ENCODE measurements at places on chromosomes 5 and 9.

- no peak for DNase-seq
Measured at GRCh38 chr5:175281257-175281656, 162.7 kb downstream of the DRD1 start.

DNA sequence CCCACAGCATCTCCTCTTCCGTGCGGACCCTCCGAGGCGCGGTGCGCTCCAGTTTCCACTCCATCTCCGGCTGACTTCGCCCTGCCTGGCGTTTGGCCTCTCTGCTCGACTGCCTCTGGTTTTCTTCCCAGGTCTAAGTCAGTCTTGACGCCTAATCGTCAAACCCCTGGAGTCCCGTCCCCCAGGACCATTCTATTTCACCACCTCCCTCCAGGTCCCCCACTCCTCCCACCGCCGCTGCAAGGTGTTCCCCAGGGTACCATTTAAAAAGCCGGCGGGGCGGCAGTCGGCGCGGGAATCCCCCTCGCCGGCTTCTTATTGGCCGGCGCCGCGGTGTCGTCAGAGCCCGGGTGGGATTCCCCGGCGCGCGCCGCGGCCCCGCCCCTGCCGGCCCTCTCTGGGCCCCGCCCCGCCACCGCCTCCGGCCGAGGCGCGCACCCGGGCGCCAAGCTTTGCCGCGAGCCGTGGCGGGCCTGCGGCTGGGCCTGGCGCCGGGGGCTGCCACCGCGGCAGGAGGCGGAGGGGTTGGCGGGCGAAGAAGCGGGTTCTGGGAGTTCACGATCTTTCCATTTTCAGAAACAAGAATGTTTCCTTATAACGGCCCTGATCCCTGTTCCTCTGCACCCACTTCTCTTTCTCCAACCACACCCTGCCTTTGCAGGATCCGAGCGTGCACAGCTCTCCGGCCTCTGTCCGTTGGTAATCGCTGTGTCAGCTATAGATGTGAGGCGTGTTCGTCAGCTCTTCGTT, at the start of gene CDC20B:
Gene CDC20B (minus strand): TSS at position 241 of the 750 bp plus-strand sequence. CDS start 177 bp downstream, at position 64.
- DNase-seq: peak; percentile 77

DNA sequence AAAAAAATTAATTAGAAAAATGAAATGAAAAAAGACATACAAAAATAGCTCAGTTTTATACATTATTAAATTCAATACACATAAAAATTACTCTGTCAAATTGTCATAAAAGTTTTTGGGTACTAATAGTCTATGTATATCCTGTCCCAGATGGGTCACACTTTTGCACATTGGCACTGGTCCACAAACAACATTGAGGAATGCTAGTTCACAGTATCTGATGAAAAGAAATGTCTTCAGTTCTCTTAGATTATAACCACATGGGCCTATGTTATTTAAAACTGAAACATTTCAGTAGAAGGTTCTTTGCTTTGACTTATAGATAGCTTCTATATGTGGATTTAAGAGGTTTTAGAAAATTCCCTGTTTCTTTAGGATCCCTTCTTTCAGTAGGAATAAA, 39.8 kb downstream of the LNPEP start:
- no peak for DNase-seq

GRCh38 chr5:567664-568060, 43.4 kb upstream of the SLC9A3 start:
- no peak for DNase-seq

DNA sequence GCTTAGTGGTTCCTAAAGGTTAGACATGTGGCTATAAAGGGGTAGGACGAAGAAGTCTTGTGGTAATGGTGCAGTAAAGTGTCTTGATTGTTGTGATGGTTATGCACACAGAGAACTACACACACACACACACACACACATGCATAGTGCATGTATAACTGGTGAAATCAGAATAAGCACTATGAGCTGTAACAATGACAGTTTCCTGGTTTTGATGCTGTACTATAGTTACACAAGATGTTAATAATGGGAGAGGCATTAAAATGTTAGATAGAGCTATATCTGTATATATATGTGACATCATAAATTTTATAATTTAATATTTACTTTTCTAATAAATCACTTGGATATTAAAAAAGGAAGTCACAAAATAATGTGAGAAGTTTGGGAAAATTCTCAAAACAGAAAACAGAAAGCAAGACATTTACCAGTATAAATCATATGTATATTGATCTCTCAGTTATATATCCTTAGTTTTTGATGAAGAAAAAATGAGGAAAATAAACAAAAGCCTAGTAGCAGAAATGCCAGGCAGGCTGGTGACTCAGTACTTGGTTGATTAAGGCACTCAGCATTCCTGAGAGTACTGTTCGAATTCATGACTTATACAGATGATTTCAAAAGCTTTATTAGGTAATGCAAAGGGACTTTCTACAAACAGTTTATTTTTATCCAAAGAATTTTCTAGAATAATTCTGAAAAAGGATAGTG, 350.5 kb upstream of the DAB2 start:
- DNase-seq: no peak

- no peak for DNase-seq
Measured at GRCh38 chr9:22056402-22056801, 47.3 kb upstream of the CDKN2B start.

GRCh38 chr5:120446068-120446492, 18.0 kb upstream of the PRR16 start:
- no peak for DNase-seq

GRCh38 chr9:107180206-107180605, 102.9 kb upstream of the RAD23B start:
- DNase-seq: no peak

- no peak for DNase-seq
Measured at GRCh38 chr9:115141612-115142011, 23.7 kb upstream of the TNC start.

DNA sequence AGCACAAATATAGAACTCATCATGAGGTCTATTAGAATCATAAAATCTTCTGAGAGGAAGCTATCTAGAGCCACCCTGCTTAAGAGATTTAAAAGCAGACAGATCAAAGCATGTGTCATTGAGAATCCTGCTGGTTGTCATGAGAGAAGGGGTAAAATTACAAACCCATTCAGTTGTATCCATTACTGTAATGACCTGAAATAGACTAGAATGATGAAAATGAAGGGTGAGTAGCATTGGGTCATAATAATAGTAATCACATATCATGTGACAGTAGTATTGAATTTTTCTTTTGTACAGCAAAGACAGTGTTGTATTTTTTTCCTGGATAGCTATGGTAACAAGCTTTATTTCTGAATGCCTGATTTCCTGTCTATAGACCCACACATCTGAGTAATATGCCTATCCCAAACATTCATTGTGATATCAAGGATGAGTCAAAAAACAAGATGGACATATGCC, 149.0 kb downstream of the PDE4D start:
- no peak for DNase-seq

- DNase-seq: no peak
Measured at GRCh38 chr5:15282611-15283010, 217.4 kb upstream of the FBXL7 start.

DNA sequence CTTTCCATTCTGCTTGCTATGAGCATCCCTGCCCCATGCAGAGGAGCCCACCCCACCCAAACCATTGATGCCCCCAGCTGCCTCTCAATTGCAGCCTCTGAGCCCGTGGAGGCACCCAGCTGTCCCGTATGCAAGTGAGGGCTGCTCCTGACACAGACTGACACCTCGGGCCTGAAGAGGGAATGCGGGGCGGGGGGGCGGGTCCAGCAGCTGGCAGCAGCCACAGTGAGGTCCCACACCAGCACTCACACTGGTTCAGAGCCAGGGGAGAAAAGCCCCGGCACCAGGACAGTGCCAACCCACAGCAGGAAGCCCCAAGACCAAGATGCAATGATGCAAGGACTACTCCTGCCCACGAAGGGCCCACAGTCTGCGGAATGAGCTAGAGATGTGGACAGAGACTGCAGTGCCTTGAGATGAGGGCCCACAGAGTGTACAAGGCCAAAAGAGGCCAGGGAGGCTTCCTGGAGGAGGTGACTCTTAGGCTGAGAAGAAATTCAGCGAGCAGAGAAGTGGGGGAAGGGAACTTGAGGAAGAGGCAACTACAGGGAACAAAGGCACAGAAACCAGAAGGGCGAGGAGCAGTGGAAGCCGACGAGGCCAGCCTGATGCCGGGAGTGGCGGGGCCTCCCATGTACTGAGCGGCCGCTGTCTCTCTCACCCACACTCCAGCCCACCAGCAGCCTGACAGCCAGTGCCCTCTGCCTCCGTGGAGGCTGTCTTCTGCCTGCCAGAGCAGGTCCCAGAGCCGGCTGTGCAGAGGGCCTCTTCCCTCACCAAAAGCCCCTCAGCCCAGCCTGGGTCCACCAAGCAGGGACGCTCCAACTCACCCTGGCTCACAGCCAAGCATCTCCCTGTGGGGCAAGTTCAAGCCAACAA, 9.2 kb downstream of the EEIG1 start:
- DNase-seq: no peak

- no peak for DNase-seq
Measured at GRCh38 chr5:7415123-7415522, 19.2 kb downstream of the ADCY2 start.

- DNase-seq: no peak
Measured at GRCh38 chr9:27549196-27549755, 19.7 kb upstream of the MOB3B start.

- peak; percentile 38 for DNase-seq
Measured at GRCh38 chr9:79581794-79582193, 10.0 kb downstream of the TLE4 start.

DNA sequence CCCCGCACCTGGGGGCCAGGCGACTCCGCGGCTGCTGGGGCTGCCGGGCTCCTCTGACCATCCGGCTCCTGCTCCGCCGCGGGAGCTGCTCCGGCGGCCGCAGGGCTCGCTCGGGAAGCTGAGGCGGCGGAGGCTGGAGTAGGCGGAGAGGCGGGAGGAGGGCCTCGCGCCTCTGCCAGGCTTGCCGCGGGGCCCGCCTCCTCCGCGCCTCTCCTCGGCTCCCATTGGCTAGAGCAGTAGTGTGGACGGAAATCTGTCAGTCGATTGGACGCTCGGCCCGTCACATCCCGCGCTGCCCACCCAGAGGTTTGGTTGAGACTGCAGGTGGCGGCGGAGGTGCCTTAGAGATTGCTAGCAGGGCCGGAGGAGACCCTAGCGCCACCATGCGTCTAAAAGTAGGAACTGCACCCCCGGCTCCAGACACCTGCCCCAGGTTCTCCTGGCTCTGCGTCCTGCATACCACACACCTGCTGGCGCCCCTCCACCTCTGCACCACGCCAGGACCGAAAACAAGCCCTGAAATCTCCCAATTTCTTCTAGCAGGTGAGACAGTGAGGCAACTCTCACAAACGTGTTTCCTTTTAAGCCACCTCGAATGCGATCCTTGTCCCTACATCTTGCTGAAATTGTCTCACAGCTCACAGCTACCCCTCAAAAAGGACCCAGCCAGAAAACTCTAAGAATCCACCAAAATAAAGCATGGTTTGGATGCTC, at the start of gene SCAI:
Gene SCAI (minus strand): TSS at position 152 of the 714 bp plus-strand sequence. CDS start 91 bp downstream, at position 61.
- peak; percentile 98 for DNase-seq

DNA sequence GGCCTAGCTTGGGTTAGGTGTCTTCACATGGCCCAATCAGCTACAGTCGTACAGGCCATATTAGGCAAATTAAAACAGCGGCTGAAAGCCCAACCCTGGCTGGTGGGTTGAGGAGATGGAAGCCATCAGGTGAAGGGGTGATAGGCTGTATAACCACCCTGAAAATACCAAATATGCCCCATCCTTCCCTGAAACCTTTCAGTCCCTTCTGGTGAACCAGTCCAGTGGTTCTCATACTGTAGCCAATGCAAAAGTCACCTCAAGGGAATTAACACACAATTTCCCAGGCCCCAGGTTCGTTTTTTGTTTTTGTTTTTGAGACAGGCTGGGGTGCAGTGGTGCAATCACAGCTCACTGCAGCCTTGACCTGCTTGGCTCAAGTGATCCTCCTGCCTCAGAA, 19.8 kb upstream of the KCNV2 start:
- no peak for DNase-seq

DNA sequence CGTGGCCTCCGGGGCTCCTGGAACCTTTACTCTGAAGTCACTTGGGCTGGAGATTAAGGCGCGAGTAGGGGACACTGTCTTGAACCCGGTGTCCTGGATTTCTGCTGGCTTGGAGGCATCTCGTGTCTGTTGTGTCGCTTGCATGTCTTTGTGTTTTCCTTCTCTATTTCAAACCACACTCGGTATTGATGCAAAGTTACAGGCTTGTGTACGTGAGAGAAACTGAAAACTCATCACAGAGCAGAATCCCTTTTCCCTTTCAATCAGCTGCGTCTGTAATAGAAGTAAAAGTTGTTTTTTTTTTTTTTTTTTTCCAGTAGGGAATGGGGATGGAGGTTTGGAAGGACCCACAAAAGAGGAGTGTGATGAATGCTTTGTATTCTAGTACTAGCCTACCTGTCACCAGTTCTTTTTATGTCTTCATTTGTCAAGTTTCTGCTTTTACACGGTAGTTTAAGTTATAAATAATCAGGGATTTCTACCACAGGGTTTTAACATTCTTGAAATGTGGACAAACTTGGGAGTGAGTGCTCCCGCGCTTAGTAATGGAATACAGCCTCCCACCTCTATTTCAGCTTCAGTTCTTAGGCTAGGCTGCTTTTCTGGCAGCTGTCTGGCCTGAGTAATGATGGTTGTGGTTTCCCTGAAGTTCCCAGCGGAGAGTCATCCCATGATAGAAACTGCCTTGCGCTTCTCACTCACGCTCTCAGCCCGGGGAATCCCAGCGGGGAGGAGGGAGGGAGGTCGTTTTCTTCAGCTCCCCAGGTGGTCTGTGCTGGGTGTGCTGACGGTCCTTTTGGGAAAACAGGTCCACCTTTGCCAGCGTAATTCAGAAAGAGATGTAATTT, 763 bp downstream of the TJP2 start:
- DNase-seq: peak; percentile 68

DNA sequence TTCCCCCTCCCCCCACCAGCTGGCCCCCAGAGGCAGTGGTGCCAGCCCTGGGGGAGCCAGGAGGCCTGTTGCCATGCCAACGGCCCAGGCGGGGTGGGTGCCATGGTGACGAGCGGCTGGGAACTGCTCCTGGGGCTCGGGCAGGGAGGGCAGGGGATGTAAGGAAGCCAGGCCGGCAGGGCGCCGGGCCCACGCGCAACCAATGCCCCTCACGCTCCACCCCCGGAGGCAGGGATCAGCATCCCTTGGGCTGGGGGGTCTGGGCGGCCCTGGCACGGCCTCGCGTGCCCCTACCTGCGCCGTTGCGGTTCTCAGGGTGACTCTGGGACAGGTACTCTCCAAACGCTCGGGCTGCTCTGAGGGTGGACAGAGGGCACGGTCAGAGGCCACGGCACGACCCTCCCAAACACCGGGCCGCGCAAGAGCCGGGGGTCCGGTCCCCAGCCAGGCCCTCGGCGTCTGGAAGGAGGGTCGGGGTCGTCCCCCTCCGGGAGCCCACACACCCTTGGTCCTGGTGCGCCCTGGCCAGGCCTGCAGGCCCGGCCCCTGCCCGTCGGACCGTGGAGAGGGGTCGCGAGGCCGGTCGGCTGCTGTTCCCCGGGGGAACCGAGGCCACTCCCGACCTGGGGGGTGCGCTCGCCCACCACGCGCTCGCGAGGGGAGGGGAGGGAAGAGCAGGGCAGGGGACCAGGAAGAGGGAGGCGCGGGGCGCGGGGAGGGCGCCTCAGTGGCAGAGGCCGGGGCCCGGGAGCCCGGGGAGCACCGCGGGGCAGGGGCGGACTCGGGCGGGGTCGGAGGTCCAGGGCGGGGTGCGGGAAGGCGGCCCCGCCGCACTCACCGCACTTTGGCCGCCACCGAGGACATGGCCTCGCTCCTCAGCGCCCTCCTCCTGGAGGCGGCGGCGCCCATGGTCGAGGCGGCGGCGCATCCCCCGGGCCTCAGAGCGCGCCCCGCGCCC, 661 bp downstream of the NSMF start:
- DNase-seq: no peak
